ENCODE measurements at places on chromosomes 6 and 20.

- DNase-seq, result no peak
Observed at GRCh38 chr6:147881432-147881831, 372.9 kb downstream of the SAMD5 start.

DNA sequence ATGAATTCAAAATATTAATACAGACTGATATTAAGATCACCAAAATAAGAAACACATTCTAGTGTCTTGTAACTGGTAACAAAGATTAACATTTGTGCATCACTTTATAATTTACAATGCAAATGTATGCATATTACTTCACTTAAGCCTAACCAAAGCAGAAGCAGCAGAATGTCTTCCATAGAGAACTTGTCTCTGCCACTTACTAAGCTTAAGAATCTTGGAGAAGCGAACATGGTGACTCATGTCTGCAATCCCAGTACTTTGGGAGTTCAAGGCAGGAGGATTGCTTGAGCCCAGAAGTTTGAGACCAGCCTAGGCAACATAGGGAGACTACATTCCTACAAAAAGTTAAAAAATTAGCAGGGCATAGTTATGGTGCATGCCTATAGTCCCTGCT lies 18.8 kb downstream of the AK9 start:
- no peak for DNase-seq

- no peak for DNase-seq
Observed at GRCh38 chr6:17258749-17259148, 22.4 kb upstream of the RBM24 start.

GRCh38 chr20:63611646-63612045 lies 15.3 kb downstream of the GMEB2 start:
- no peak for DNase-seq

DNA sequence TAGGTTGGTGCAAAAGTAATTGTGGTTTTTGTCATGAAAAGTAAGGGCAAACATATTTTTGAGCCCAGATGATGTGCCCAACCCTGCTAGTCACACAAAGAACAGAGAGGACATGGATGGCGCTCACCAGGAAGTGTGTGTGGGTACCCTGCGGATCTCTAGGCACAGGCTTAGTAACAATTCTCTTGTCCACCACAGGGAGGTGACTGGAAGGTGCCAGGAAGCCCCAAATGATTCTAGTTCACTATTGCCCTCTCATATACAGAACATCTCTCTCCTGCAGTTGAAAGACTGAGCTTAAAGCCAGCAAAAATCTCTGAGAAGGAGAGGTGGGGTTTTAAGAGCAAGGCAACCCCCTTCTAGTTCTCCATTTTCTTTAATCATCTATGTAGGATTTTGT lies 272.1 kb upstream of the TAB2 start:
- no peak for DNase-seq

DNA sequence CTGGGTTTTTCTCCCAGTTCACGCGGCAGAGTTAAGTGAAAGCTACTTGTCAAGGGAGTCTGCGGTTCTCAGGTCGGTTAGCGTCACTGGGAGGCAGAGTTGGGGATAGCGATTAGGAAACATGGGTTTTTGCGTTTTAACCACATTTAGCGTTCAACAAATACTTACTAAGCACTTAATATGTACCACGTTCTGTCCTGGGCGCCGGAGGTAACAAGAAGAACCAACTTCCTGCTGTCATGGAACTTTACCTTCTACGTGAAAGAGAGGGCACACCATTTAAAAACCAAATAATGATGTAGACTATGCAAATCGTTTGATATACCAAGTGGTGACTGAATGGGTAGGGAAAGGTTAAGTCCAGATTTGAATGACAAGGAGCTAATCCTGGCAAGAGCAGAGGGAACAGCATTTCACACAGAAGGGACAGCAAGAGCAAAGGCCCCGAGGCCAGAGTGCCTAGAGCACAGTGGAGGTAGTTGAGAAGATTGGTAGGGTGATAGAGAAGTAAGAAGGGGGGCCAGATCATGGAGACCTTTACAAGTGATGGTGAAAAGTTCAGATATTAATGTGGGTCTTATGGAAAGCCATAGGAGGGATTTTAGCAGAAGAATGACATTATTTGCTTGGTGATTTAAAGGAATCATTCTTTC lies 744 bp downstream of the RIOK1 start:
- DNase-seq, result peak; percentile 2

GRCh38 chr20:63807654-63808053 lies 23.4 kb downstream of the ZBTB46 start:
- no peak for DNase-seq

GRCh38 chr20:8428988-8429387 lies 296.9 kb downstream of the PLCB1 start:
- DNase-seq, result no peak

DNA sequence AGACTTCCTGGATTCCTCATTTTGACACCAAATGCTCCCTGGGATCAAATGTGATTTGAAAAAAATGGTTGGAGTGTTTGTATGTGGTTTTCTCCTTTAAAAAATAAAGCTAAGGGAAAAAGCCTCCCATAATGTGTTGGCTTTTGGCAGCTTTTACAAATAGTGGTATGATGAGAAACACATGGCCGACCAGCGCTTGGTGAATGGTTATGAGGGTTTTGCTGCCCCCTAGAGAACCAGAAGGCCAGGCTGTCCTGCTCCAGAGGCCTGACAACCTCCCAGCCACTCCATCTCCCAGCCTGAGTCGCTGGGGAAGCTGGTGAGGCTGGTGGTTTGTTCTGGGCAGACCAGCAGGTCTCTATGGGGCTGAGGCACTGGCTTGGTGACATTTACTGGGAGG lies 69.3 kb downstream of the CLIC5 start:
- no peak for DNase-seq

DNA sequence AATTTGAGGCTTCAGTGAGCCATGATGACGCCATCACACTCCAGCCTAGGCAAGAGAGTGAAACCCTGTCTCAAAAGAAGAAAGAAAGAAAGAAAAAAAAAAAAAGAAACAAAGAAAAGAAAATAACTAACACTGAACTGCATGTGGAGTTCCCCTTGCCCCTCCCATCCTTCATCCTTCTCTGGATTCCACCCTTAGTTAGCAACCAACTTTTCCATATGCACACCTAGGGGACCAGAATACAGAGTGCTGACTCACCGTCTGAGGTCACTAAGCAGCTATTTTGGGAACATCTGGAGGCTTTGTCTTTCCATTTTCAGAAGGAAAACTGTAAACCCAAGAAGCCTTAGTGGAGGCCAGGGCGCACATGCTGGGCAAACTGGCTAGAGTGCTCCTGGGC lies 257.4 kb downstream of the MAFB start:
- DNase-seq, result no peak

GRCh38 chr6:169851641-169852503 lies 100.5 kb downstream of the ERMARD start:
- no peak for DNase-seq

DNA sequence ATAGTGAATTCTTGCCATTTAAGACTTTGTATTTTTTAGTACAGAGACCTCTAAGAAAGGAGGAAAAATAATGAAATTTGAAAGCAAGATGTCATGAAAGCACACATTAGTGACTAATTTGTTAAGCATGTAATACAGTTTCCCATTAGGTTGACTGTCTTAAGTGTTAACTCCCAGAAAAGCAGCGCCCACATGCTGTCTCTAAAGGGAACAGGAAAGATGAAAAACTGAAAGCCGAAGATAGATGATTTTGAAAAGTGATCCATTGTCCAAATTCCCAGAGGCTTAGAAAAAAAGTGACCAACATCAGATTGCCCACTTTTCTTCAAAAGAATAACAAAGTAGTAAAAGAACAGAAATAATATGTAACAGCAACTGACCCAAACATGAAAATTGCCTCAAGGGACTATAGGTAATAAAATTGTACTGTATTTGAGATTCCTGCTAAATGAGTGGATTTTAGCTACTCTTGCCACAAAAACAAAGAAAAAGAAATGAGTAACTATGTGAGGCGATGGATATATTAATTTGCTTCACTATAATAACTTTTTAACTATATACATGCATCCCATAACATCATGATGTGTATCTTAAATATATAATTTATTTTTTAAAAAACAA lies 83.2 kb upstream of the OGFRL1 start:
- DNase-seq, result no peak

GRCh38 chr6:28543651-28544610 lies 18.2 kb downstream of the GPX5 start:
- peak; percentile 10 for DNase-seq

DNA sequence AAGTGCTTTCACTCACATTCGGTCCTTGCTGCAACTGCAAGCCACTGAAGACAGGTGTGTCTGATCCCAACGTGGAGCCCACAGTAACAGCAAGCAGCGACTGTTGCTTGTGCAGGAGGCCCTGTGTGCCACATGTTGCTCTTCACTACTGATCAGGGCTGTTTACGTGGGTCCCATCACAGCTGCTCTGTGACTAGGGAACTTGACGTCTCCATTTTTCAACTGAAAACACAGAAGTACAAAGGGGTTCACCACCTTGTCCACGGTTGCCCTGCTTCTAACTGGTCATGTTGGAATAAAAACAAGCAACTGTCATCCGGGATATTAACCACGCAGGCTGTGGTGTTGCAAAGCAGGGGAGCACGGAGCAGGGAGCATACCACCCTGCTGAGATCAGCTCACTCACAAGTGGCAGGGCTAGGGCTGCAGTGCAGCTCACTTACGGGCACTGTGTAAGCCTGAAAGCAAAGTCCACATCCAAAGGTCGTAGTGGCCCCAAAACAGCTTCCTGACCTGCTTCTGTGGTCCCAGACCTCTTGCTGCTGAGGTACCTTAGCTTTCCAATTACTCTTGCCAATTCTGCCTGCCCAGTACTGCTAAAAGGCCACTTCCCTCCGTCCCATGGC lies 105.8 kb upstream of the DUSP22 start:
- no peak for DNase-seq

DNA sequence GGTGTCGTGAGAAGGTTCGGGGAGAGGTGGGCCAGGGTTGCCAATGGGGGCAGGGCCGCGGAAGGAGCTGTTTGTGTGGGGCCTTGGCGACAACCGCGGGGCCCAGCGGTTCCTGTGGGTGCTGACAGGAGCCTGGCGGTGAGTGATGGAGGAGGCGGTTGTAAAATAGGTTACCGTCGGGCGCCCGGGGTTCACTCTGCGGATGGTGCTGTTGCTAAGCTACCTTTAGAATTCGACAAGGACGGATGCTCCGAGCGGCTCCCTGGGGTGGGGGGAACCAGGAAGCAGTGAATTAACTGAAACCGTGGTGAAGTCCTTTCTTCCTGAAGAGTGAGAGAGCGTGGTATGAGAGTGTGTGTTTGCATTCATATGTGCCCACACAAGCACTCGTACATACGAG lies 61.7 kb downstream of the CDH22 start:
- no peak for DNase-seq

- no peak for DNase-seq
Observed at GRCh38 chr6:165961233-165961632, 206.4 kb downstream of the TBXT start.

DNA sequence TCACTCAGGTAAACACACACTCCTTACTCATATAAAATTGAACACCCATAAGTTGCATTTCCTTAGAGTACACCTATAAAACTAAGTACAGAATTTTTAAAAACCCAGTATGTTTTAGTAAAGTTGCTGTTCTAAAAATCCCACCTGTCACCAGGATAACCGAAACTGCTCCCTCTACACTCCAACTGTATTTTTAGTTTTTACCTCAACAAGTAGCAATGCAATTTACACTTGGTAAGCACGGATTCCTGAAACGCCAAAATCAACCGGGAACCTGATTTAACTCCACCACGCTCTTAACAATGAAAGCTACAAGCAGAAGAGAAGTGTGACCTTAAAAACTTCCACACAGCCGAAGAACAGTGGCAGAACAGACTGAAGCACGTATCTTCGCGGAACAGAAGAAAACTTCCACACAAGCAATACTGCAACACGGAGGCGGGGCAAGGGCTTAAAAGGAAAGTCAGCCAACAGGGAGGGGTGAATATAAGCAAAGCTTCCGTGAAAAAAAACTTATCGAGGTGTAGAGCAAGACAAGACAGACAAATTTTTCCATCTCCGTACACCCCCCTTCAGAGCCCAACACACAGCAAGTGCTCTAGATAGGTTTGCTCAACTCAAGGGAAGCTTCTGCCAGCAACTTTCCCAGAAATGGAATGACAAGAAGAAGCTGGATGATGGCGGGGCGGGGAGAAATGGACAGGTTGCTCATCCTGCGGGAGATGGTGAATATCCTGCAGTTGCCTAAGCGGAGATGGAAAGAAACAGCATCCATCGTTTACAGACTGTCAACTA lies 1.4 kb downstream of the STAU1 start:
- DNase-seq, result peak; percentile 27

GRCh38 chr6:130743175-130743574 lies 84.0 kb upstream of the SMLR1 start:
- DNase-seq, result no peak
